ENCODE measurements at places on chromosomes 6 and 20. TPM values are rescaled to one million over a fixed set of nuclear protein-coding genes. Genes with fewer than 3 reads are reported as not detected.
A peak's percentile ranks its signal among the peaks of the same experiment; 100 is the strongest.

DCDC2 gene
- total RNA-seq = not detected

MYB gene
- total RNA-seq = 0.27 TPM

SLC32A1 gene
- total RNA-seq = not detected

GRCh38 chr6:136158387-136158821 lies 91.7 kb downstream of the MTFR2 start:
- peak; percentile 82 for DNase-seq

- no peak for DNase-seq
These were observed 59.0 kb upstream of the RNF146 start for GRCh38 chr6:127207591-127208120.

LHFPL5 gene
- total RNA-seq = not detected

DNA sequence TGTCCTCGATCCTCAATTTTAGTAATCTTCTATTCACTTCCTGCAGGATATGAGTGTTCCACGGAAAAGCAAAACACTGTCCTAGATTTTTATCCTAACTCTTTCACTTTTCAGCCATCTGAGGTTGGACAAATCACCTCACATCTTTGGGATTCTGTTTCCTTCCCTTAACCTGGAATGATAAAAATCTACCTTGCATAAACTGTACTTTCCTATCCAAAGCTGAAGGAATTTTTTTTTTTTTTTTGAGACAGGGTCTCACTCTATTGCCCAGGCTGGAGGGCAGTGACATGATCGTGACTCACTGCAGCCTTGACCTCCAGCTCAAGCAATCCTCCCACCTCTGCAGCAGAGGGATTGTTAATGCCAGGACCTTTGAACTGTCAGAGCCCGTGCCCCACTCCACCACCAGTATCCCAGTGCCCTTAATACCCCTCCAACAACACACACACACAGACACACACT lies 20.5 kb downstream of the CAPN11 start:
- no peak for DNase-seq

GRCh38 chr20:46751856-46752255 lies 42.4 kb downstream of the SLC2A10 start:
- no peak for DNase-seq

DNA sequence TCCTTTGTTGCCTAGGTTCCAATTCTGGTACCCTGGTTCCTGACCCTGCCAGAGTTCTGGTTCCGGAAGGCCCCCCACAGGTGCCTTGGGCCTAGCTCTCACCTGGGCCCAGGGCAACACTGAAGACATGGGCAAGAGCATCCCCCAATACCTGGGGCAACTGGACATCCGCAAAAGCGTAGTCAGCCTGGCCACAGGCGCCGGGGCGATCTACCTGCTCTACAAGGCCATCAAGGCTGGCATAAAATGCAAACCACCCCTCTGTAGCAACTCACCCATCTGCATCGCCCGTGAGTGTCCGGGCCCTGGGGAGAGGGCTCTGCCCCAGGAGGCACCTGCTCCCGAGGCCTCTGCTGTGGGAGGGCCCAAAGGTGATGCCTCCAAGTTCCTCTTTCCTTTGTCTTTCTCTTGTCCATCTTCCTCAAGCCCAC lies at the start of gene ARMC12:
TSS of gene ARMC12 (plus strand) at position 51 of the 431 bp plus-strand sequence. CDS start at position 128, 77 bp downstream.
- DNase-seq = no peak

DNA sequence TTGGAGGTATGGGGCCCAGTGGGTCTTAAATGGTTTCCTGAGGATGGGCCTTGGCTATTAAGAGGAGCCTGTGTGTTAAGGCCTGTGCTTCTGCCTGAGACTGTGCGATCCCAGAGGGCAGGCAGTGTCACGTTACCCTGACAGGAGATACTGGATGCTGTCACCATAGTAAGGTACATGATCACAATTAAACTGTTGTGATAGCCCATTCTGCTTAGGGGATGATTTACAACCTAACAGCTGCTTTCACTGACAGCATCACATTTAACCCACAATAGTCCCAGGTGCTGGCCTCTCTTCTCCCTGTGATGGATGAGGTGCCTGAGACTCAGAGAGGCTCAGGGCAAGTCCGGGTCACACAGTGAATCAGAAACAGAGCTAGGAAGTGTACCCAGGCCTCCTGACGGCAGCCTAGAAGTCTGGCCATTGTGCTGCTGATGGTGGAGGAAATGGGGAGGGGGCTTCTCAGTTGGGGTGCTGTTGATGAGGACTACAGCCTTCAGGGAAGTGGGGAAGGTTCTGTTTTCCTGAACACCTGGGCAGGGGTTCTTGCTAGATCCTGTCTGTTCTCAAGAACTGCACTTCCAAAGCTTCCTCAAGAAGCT lies 97.3 kb downstream of the MDGA1 start:
- no peak for DNase-seq

GRCh38 chr6:106339334-106340029 lies 13.9 kb upstream of the ATG5 start:
- no peak for DNase-seq

- DNase-seq = no peak
These were observed 361.6 kb upstream of the SULF2 start for GRCh38 chr20:48146877-48147276.

DNA sequence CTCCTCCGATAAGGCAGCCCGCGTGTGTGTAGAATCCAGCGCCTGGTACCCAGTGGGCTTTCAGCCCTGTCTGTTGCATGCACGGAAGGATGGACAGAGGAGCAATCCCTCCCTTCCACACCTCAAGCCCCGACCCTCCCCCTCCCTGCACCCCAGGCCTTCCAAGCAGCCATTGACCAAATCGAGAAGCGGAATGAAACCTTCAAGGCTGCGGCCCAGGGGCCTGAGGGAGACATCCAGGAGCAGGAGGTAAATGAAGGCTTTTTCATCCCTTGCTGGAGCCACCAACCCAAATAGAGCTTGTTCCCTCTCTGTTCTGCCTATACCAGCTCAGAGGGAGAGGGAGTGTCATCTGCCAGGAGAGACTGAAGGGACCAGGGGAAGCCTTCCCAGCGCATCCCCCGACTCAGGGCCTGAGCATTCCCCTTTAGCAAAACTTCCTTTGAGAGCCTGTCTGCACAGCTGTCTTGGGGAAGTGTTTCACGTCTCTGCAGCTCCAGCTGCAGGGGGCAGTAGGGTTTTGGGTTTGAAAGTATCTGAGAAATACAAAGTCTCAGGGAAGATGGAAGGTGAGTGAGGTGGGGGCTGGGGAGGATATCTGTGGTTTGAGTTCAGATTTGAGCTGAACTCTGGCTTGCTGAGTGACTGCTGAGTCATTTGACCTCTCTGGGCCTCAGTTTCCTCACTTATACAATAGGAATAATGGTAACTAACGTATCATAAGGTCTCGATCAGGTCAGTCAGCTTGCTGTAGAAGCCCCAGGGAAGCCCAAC lies 16.1 kb downstream of the FGD2 start:
- no peak for DNase-seq

DNA sequence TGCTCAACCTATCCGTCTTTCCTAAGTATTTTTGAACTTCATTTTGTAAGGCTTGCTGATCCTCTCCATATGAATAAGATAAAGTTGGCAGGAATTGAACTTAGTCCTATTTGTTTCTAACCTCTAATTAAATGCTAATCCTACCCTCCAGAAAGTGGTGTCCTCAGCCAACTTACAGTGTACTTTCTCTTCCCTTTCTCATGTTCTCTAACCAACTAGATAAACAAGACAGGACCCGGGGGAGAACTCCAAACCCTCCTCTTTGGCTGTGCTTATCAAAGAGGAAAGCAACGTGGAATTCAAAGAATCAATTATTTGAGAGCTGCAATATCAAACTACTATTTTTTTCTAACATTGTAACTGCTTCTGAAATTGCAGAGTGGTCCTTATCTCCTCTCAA lies 56.5 kb upstream of the NRSN1 start:
- no peak for DNase-seq

DPPA5 gene
- not detected for total RNA-seq

DNA sequence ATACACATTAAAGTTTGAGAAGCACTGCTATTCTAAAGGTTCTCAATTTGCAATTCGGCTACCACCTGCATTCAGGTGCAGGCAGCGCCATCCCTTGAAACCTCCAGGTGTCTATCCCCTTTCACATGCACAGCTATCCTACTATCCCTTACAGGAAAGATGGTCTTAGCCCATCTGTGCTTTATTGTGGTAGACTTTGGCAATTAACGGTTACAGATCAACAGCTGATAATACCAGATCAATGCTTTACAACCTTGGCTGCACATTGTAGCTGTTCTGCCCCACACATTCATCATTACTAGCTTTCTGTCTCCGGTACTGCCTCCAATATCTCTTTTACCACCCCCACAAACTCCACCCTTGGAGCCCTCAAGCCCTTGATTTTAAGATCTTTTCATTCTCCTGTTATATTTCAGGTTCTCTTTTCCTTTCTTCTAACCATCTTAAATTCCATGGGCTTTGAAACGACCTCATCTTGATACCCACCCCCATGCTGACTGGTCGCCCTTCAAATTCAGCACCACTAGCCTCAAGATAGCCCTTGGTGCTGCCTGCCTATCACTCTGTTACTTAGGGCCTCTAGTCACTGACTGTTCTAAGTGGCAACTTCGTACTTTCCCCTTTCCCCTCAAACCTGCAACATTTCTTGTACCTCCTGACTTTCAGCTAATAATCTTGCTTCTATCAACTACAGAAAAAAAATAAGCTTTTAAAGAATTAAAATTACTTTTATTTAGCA lies 50.8 kb downstream of the SPTLC3 start:
- no peak for DNase-seq

BPIFB2 gene
- not detected for total RNA-seq

TAAR9 gene
- not detected for total RNA-seq

GRCh38 chr6:912871-913835 lies 220.2 kb upstream of the EXOC2 start:
- no peak for DNase-seq

HLA-F gene
- 32.6 TPM for total RNA-seq

- no peak for DNase-seq
These were observed 368.0 kb downstream of the QKI start for GRCh38 chr6:163782436-163783003.

SLC2A10 gene
- total RNA-seq = 3.1 TPM

CNR1 gene
- total RNA-seq = 0.16 TPM

GRCh38 chr6:15950962-15951569 lies 177.8 kb upstream of the MYLIP start:
- DNase-seq = no peak

DNA sequence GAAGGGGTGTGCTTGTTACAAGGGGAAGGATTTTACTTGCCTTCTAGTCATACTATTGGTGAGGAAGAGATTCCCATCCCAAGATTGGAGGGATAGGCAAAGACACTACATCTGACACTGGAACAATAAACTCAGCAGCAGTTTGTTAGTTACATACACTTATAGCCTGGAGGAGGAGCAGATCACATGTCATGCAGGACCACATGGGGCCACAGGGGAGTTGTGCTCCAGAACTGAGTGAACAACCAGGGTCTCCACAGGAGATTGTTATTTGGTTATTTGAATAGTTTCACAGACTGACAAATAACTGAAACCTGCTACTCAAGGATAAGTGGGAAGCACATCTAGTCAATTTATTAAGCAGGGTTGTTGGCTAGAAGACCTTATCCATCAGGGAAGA lies 559.4 kb upstream of the MANEA start:
- no peak for DNase-seq

- peak; percentile 35 for DNase-seq
These were observed 5.0 kb downstream of the PYGB start for GRCh38 chr20:25252686-25253421.

RING1 gene
- total RNA-seq = 27.7 TPM

DNA sequence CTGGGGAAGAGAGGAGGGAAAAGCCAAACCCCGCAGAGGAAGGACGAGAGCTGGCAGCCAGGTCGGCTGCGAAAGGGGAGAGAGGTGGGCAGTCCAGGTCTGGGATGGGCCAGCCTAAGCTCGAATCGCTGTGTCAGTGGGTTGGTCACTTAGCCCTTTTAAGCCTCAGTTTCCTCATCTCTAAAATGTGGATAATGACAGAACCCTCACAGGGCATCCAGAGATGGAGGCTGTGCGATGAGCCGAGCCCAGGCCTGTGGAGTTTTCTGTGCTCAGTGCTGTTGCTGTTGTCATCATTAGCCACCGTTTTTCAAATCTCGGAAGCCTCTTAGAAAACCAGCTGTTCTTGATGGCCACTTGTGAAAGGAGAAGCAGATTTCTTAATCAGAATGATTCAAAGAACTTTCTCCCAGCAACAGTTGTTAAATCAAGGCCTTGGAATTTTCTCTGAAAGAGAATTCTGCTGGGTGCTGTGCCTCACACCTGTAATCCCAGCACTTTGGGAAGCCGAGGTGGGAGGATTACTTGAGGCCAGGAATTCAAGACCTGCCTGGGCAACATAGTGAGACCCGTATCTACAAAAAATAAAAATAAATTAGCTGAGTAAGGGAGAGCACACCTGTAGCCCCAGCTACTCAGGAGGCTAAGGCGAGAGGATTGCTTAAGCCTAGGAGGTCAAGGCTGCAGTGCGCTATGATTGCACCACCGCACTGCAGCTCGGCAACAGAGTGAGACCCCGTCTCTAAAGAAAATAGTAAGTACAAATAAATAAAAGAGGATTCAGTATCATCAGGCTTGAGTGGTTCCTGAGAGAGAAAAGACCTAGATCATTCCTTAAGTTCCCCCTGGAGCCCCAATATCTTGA lies 46.3 kb upstream of the ENTPD6 start:
- DNase-seq = no peak

GRCh38 chr6:6565488-6565887 lies 23.0 kb upstream of the LY86 start:
- DNase-seq = no peak

EBF4 gene
- 4.7 TPM for total RNA-seq

DNA sequence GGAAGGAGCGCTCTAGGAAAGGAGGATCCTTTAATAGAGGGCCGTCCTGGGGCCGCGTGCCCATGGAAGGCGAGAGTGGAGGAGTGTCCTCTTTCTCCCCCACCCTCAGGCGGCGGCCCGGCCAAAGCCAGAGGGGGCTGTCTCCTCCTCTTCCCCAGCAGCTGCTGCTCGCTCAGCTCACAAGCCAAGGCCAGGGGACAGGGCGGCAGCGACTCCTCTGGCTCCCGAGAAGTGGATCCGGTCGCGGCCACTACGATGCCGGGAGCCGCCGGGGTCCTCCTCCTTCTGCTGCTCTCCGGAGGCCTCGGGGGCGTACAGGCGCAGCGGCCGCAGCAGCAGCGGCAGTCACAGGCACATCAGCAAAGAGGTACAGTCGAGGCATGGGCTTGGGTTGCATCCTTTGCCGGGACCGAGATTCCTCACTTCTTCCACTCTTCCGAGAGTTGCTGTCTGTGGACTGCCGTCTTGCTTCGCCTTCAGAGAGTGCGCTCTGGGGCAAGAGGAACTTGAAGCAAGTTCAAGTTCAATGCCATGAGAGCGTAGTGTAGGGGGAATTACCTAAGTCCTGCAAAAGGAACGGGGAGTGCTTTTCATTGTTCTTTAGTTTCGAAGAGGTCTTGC lies at the start of gene LAMA2:
TSS of gene LAMA2 (plus strand) at position 148 of the 621 bp plus-strand sequence. CDS start at position 256, 108 bp downstream.
- peak; percentile 94 for DNase-seq

- no peak for DNase-seq
These were observed 74.8 kb downstream of the RIN2 start for GRCh38 chr20:19832875-19833274.

KIAA1586 gene
- total RNA-seq = 6.4 TPM

TRERF1 gene
- total RNA-seq = 1.7 TPM

DNA sequence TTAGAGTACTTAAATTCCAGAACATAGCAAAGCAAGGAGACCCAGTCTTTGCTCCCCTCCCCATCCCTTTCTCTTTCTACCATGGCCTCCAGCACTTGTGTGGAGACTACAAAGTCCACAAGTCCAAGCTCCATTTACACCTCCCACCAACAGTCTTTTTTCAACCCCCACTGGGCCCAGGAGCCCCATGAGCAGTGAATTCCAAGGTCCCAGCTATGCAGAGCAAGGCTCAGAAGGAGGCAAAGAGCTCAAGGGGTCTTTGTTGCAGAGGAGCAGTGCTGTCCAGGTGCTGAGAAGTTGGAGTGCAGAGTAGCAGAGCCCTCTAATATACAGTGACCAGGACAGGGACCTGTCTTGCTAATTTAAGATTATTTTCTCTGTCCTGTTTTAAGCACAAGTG lies 9.0 kb downstream of the PAK5 start:
- DNase-seq = no peak

GGTLC1 gene
- not detected for total RNA-seq

GRCh38 chr6:131635384-131636340 lies 1.4 kb upstream of the ENPP3 start:
- no peak for DNase-seq
